ENCODE measurements at places on chromosomes 13 and 19.

- no peak for DNase-seq
These were observed 24.5 kb downstream of the PPP5C start for GRCh38 chr19:46371371-46371901.

GRCh38 chr13:114200399-114200911 is 21.4 kb downstream of the CFAP97D2 start:
- DNase-seq = no peak

GRCh38 chr13:99043831-99044231 is 66.0 kb upstream of the DOCK9 start:
- no peak for DNase-seq

DNA sequence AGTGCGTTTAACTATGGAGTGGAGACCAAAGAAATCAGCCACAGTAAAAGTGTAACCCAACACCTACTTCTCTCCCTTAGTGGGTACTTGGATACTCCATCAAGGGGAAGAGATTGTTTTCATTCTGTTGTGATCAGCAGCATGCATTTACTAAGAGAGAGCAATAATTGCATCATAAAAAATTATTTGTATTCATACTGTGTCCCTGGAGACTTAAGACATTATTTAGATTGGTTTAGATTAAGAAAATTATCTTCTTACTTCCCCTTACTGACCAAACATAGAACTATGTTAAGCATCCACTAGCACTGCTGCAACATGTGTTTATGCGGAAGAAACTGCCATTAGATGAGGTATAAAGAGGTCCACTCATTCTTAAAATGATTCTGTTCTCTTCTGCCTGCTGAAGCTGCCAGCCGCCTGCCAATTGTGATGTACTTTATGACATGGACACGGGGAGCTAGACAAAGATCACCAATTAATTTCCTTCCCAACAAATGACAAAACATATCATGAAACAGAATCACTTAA is 738.5 kb downstream of the DIAPH3 start:
- no peak for DNase-seq

DNA sequence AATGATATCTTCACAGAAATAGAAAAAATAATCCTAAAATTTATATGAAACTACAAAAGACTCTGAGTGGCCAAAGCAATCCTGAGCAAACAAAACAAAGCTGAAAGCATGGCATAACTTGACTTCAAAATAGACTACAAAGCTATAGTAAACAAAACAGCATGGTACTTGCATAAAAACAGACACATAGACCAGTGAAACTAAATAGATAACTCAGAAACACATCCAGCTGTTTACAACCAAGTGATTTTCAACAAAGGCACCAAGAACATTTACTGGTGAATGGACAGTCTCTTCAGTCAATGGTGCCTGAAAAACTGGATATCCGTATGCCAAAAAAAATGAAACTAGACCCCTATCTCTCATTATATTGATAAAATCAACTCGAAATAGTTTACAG is 25.2 kb downstream of the SCGB2B2 start:
- no peak for DNase-seq

GRCh38 chr13:112069845-112070251 is 2.9 kb downstream of the SOX1 start:
- DNase-seq = no peak

DNA sequence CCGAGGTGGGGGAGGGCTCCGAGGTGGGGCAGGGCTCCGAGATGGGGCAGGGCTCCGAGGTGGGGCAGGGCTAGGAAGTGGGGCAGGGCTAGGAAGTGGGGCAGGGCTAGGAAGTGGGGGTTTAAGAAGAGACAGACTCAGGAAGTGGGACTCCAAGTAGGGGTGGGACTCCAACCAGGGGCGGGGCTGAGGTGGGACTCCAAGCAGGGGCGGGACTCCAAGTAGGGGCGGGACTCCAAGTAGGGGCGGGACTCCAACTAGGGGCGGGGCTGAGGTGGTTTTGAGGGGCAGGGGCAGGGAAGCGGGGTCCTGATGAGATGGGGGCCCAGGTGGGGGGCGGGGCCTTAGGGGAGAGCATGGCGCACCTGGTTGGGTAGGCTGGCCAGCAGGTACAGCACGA is 13.6 kb downstream of the CFD start:
- DNase-seq = no peak

Data from stimulated activated CD8-positive, alpha-beta memory T cell treated with anti-CD3 and anti-CD28 coated beads, Interleukin-4, amount 100 ng/mL, for 4 hours (primary cell).